ENCODE measurements at places on chromosomes 4 and X. TPM values are rescaled to one million over a fixed set of nuclear protein-coding genes. Genes with fewer than 3 reads are reported as not detected.

Gene TRIM61
- 4.9 TPM for polyA plus RNA-seq

Gene RTL9
- polyA plus RNA-seq, result 3.5 TPM

Gene ADAD1
- polyA plus RNA-seq, result not detected

Gene TRPC5OS
- polyA plus RNA-seq, result not detected

Gene GDI1
- 90.9 TPM for polyA plus RNA-seq

Gene RHOXF2
- polyA plus RNA-seq, result 0.07 TPM

Gene ANK2
- polyA plus RNA-seq, result 130 TPM

Gene AFP
- polyA plus RNA-seq, result 0.71 TPM

GRCh38 chrX:123749643-123750042 is 16.8 kb upstream of the THOC2 start:
- no peak for DNase-seq

DNA sequence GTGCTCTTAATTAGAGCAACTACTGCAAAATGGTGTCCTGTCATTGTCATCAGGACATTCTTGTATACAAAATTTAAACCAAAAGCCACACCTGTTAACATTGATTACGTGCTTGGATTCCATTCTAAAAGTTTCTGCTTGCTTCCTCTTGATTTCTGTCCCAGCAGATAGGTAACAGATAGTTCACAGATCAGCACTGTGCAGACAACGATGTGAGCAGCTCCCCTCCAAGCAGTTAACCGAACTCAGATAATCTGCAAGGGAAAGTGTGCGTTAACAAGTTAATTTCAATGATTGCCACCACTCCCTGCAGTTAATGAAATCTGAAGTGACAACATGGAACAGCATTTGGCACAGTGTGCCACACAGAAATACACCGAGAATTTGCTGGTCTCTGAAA is 54.4 kb upstream of the RELL1 start:
- no peak for DNase-seq

DNA sequence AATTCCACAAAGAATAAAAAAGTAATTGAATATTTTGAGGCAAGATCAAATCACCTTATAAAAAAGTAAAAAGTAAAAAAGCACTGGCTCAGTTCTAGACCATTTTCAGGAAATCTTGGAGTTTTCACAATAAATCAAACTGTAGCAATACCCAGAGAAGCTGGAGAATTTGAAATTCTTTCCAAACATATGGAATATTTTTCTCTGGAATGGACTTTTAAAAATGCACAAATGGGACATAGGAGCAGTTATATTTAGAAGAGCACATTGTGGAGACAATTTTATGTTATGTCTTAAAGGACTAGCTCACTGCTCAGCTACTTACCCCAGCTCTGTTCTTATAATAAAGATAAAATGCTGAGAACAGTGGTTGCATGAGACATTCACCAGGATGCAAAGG is 211.9 kb upstream of the KIT start:
- DNase-seq, result peak; percentile 12

- no peak for DNase-seq
Observed at GRCh38 chr4:855880-856224, 29.9 kb upstream of the CPLX1 start.

DNA sequence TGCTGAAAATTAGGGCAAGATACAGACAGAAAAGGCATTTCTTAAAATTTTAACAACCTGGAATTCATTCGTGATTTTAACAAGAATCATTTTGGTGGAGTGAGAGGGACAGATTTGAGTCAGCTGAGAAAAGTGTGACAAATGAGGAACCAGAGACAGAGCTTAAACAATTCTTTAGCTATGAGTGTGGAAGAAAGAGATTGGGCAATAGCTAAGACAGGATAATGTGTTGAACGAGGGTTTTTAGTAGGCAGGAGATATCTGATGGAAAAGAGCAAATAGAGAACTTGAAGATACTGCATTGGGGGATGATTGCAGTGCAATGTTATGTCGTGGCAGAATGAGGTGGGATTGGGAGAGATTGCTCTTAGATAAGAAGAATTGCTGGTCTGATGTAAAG is 164.2 kb upstream of the SPRY1 start:
- DNase-seq, result no peak

GRCh38 chr4:96035727-96036126 is 195.8 kb downstream of the PDHA2 start:
- DNase-seq, result no peak

GRCh38 chr4:22488106-22488505 is 27.8 kb downstream of the ADGRA3 start:
- no peak for DNase-seq

DNA sequence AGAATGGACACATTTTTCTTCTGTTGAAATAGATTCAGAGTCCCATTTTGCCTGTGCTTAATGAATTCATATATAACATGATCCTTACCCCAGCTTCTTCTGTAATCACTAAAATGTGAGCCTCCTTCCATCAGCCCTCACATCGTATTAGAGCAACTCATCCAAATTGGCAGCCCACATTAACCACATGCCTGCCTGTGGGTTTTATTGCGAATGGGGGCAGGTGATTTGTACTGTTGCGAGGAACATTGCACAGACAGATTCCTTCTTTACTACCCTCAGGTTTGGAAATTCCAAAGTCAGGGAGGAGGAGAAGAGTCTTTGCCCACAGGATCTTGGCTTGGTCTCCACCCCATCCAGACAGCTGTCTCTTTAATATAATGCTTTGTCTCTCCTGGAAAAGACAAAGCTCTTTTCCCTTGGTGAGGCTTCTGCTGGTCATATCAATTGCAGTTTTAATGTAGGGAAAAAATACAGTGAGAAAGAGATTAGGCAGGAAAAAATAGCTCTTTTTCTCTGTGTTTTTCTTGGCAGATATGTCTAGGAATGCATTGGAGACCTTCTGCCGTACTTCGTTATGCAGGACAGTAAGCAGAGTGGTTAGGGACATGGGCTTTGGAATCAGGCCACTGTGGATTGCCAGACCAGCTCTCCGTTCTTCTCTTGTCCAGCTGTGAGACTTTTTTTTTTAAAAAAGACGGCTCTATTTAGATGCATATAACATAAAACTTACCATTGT is 371.2 kb downstream of the AFF2 start:
- peak; percentile 59 for DNase-seq

- no peak for DNase-seq
Observed at GRCh38 chrX:130173190-130173895, 1.6 kb downstream of the RAB33A start.

DNA sequence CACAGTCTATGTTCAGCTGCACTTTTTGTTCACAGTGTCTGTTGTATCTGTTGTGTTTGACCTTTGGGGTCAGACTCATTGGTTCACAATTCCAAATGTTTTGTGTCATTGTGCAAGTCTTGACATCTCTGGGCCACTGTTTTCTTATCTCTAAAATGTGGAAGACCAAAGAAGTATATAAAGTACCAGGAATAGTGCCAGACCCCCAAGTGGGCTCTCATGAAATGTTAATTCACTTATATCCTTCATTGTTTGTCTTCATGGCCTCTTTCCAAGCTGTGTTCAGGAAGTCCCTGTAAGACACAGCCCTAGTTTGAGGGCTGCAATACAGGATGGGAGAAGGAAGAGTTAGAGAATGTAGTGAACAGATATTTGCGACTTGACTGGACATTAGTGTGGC is 468.3 kb upstream of the BOD1L1 start:
- DNase-seq, result no peak

DNA sequence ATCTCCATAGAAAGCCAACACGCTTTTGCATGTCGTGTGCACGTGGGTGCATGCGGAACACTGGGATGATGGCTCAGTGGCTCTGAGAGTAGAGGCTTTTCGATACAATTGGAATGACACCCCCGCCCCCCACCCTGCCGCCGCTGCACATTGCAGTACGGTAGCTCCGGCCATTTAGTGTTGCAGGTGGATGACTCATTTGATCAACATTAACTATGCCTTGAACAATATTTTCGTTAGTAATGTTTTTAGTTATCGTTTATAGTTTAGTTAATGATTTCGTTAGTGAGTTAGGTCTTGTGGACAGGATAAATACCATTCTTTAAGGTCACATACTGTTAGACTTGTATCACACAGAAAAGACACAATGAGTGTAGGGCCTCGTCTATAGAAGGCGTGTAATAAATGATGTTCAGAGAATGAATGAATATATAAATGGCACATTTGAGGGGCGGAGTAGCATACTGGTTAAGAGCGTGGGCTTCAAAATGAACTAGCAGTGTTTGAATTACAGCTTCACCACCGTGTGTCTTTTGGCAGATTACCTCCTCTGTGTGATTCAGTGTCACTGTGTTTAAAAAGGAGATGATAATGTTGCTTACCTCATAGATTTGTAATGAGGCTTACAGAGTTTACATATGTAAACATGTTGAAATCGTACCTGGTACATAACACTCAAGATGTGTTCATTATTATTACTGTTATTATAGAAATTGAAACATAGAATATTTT is 67.2 kb upstream of the TENM3 start:
- no peak for DNase-seq

- DNase-seq, result no peak
Observed at GRCh38 chrX:147468600-147468999, 443.1 kb upstream of the FMR1 start.

GRCh38 chr4:113212613-113213012 is 163.2 kb downstream of the ANK2 start:
- no peak for DNase-seq

DNA sequence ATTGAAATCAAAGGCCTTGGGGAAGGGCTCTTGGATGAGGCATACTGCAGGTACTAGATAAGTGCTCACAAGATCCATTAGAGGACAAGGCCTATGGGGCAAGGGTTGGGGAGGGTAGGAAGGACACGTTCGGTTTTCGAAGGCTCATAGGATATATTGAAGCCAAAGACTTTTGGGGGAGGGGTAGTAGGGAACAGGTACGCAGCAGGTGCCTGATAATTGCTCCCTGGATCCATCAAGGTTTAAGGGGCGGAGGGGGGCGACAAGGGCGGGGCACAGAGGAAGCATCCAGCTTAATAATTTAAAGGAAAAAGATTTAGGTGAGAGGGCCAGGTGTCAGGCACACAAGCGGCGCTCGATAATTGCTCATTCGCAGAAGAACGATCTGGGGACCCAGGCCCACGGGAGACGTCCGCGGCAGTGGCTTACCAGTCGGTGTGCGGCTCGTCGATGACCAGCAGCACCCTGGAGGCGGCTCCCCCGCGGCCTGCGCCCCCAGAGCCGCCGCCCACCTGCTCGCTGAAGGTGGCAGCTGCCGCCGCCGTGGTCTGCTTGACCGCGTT is 653 bp downstream of the SYN1 start:
- DNase-seq, result no peak

DNA sequence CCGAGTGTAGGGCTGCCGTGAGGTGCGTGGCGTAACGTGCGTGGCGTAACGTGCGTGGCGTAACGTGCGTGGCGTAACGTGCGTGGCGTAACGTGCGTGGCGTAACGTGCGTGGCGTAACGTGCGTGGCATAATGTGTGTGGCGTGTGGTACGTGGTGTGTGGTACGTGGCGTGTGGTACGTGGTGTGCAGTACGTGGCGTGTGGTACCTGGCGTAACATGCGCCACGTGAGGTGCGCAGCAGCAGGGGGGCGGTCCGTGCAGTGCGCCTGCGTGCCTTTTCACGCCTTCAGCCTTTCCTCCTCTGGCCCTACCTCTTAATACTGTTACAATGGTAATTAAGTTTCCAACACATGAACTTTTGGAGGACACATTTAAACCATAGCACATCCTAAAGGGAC is at the start of gene TFDP3:
TFDP3 (minus strand) TSS at position 26 of the 400 bp plus-strand sequence. CDS start 95 bp downstream, outside the sequence.
- no peak for DNase-seq

- DNase-seq, result no peak
Observed at GRCh38 chr4:168604496-168605373, 107.9 kb downstream of the PALLD start.

GRCh38 chr4:98293104-98293887 is 32.1 kb downstream of the RAP1GDS1 start:
- no peak for DNase-seq

DNA sequence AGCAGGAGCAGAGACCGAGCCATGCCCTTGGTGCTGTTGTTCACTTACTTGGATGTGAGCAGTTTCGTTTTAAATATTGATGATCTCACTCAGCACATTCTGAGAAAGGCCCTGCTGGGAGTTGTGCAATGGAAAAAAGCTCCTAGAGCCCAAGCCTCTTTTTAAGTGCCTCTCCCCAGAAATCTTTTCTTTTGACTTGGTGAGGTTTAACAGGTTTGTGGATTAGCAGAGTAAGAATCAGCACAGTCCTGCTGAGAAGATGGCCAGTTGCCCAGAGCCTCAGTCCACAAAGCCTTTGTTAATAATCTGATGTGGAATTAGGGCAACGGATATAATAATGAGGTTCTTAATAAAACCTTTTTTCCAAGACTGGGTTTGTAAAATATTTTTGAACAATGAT is 157.5 kb upstream of the ATP6AP2 start:
- no peak for DNase-seq

- DNase-seq, result no peak
Observed at GRCh38 chr4:95159384-95159783, 389.4 kb downstream of the UNC5C start.

GRCh38 chr4:20262221-20262620 is 10.5 kb downstream of the SLIT2 start:
- no peak for DNase-seq

DNA sequence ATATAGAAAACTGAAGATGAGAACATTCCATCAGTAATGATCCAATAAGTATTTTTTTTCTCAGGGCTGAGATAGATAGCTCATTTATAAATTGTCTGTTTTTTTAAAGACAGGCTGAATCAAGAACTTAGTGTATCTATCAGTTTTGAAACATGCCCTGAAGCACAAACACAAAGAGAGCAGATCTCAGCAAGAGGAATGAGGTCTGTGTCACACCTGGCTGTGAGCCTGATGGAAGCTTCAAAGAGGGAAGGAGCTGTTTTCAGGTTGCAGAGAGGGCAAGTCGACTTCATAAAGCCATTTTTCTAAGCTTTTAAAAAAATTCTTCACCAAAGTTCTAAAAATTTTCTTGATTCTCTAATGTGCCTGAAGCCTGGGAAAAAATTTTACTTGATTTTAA is 434.9 kb downstream of the PDGFC start:
- no peak for DNase-seq

GRCh38 chr4:147550626-147551246 is 66.5 kb upstream of the TMEM184C start:
- peak; percentile 30 for DNase-seq

DNA sequence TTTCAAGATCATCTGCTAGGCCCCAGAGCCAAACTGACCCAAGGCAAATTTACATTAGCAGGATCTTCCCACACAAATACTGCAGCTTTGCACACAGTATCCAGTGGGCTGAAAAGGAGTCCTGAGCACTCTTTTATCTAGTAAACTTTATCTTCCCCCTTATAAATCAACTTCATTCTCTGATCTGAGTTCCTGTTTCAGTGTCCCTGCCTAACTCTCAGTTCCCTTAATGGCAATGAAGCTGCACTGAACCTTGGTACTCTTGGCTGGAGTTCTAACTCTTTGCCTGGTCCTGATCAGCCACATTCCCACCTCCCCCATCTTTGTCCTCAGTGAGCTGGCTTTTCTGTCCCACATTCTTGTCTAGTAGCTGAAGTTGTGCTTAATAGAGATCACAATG is 37.4 kb downstream of the EDA2R start:
- DNase-seq, result no peak

Measured in muscle of arm (tissue), 14 donors.